ENCODE measurements at places on chromosomes 16 and 17. TPM values are rescaled to one million over a fixed set of nuclear protein-coding genes. Genes with fewer than 3 reads are reported as not detected.

PYDC1 gene
- not detected for total RNA-seq

LGALS9 gene
- total RNA-seq: 7.2 TPM

TANC2 gene
- total RNA-seq: 9.6 TPM

AIPL1 gene
- total RNA-seq: not detected
